Glomerular endothelial cell (primary cell): ENCODE measurements at places on chromosomes 13 and 19. TPM values are rescaled to one million over a fixed set of nuclear protein-coding genes. Genes with fewer than 3 reads are reported as not detected.

Gene B3GNT8
- 0.19 and 5.5 TPM in 2 replicates for total RNA-seq

Gene DIRAS1
- 0.47 and 3.1 TPM in 2 replicates for total RNA-seq

Gene RASA3
- total RNA-seq: 53.5 and 73.2 TPM in 2 replicates

Gene HPN
- not detected in 2 replicates for total RNA-seq

Gene ZNF816
- total RNA-seq: 3.0 and 8.4 TPM in 2 replicates

Gene NALCN
- total RNA-seq: 2.3 and 2.5 TPM in 2 replicates

Gene SRRM5
- total RNA-seq: 0.29 TPM in 1 of 2 replicates, not detected in the other

Gene FBXO27
- total RNA-seq: 6.0 and 15.0 TPM in 2 replicates

Gene ZNF491
- 1.2 and 3.1 TPM in 2 replicates for total RNA-seq

Gene FOXA3
- not detected in 2 replicates for total RNA-seq

Gene ERICH6B
- total RNA-seq: not detected in 2 replicates

Gene DGKH
- 15.7 and 36.3 TPM in 2 replicates for total RNA-seq

Gene REEP6
- 4.3 and 4.4 TPM in 2 replicates for total RNA-seq

Gene CDX2
- total RNA-seq: not detected in 2 replicates

Gene SIAH3
- total RNA-seq: 0.10 TPM in 1 of 2 replicates, not detected in the other

Gene SARS2
- 21.8 and 26.6 TPM in 2 replicates for total RNA-seq
